ENCODE measurements at places on chromosomes 11 and 22. TPM values are rescaled to one million over a fixed set of nuclear protein-coding genes. Genes with fewer than 3 reads are reported as not detected.
A peak's percentile ranks its signal among the peaks of the same experiment; 100 is the strongest.

PRG2 gene
- 1.6 TPM for total RNA-seq

TEX12 gene
- total RNA-seq, result not detected

CASP5 gene
- not detected for total RNA-seq

SLCO2B1 gene
- total RNA-seq, result 327 TPM

GRCh38 chr11:27451244-27451965, 21.2 kb downstream of the LGR4 start:
- no peak for DNase-seq

DNA sequence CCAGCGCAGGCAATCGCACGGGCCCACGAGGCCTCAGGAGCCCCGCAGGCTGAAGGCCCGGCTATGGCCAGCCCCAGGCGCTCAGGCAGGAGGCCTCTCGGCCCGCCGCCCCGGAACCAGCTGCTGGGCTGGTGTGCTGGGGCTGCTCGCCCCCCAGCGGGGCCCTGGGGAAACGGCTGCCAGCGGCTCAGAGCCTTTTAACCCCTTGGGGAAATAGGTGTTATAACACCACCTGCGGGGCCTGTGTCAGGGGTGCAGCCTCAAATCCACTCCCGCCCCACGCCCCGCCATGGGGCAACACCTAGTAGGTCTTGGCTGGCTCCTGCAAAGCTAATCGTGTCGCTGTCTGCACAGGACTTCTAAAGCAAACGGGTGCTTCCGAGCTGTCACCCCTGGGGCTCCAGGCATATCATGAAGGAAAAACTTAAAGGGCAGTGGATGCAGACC, 237.4 kb downstream of the TTC28 start:
- peak; percentile 85 for DNase-seq

DNA sequence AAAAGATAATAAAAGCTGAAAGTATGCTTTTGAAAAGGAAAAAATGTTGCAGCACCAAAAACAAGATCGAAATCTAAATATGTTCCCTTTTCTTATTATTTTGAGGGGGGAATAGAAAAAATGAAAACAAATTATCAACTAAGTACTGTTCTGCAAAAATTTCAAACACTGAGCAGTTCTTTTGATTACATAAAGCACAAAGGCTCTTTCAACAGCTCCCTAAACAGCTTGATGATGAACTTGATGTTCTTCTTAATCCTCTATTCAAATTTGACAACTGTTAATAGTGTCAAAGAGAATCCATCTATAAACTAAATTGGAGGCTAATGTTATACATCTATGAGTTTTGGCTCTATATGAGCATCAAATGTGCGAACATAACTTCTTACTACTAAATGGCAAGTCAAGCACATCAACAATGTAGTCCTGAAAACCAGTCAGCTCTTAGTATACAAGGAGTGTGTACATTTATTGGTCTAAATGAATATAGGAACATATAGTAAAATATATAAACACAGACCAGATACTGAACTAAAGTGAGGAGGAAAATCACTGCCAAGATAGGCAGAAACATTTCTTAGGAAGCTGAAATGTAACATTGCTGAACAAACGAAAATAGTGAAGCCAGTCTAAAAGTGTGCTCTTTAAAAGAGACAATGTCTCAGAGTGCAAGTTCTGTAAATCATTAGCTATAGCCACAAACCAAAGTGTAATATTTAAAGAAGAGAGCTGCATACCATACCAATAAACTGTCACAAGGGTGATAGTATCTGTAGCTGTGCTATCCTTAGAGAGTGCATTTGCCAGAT, 94.3 kb downstream of the SOX6 start:
- DNase-seq, result no peak

GRCh38 chr11:73991471-73992006, 8.9 kb upstream of the UCP2 start:
- no peak for DNase-seq

GRCh38 chr11:88377646-88378045, 40.1 kb upstream of the CTSC start:
- no peak for DNase-seq

DNA sequence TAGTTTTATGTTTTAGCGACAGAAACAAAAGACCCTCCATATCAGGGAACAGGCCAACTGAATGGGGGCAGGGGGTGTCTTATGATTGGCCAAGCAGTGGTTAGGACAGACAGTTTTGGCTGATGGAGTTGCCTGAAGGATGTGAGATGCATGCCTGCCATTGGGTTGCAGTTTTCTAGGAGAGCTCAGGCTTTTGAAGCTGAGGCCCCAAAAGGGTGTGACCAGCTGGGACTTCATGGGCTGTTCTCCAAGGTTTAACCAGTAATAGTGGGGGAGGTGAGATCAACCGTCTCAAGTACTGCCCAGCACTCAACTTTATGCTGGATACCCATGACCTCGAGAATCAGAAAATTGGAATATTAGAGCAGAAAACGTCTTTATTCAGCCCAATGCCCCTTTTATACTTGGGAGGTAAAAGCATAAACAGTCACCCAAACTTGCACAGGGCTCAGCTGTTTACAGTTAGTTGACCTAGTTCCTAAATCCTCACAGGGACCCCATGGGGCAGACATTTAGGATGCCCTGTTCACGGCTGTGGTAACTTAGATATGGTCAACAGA, 13.5 kb downstream of the DTX4 start:
- DNase-seq, result no peak

DNA sequence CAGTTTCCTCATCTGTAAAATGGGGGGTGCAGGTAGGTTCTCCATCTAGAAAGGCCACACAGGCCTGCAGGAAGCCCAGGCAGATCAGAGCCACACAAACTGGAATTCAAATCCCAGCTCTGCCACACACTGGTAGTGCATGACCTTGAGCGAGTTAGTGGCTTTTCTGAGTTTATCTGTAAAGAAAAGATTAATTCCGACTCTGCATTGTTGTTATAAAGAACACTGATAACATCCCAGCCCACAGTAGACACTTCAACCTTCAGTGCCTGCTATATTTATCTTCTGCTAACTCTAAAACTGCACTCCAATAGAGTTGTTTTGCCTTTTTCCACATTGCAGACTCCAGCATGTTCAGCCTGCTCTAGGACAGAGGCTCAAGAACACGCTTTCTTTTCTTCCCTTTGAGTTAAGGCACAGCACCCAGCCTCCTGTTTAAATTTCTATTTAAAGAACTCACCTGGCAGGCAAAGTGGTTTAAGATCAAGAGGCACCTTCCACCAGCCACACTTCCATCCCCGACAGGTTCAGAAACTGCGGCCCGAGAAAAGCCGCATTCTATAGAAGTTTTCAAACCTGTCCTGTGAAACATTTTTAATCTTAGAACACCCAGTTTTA, 133.9 kb downstream of the PLEKHA7 start:
- DNase-seq, result no peak

DNA sequence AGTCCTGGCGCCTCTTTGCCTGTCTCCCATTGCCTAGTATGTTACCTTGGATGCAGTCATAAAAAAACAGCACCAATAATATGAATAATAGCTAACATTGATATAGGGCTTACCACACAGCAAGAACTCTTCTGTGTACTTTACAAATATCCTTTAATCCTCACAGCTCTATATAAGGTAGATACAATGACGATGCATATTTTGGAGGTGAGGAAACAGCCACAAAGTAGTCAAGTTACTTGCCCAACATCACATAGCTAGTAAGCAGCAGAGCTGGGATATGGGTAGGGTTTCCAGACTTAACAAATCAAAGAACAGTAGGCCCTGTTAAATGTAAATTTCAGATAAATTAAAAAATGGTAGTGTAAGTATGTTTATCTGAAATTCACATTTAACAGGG, 128.8 kb downstream of the ST3GAL4 start:
- no peak for DNase-seq

GRCh38 chr22:42676059-42676607, 26.9 kb upstream of the CYB5R3 start:
- no peak for DNase-seq

DNA sequence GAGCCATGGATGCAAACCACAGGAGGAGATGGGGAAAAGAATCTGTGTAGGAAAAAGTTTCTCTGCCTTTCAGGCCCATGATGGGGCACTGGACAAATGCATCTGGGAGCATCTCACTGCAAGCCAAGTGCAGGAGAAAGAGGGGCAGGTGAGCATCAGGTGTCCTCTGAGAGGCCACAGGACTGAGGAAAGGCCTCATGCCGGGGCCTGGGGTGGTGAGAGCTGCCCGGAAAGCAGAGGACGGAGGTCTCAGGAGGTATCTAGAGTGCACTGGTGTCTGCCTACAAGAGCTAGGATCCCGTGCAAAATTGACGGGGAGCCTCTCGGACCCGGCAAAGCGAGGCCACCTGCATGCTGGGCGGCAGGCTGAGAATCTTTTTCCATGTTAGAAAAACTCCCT, 73.9 kb downstream of the CTTN start:
- DNase-seq, result no peak

DNA sequence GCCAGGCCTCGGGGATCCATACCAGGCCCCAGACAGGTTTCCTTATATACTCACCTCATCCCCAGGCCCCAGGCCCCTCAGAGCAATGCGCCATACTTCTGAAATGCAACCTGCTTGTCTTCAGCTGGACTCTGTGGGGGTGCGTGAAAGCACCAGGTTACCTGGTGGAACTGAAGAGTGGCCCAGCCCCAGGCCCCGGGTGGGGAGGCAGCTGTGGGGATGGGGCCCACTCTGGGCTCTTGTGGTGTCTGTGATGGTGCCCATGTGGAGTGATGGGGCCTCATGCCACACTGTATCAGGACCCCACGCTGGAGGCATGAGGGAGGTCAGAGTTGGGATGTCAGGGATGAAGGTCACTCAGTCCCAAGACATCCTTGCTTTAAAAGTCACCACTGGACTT, 999.0 kb downstream of the BRD1 start:
- no peak for DNase-seq

GRCh38 chr11:73312851-73313327, 4.8 kb downstream of the ARHGEF17 start:
- DNase-seq, result no peak

DNA sequence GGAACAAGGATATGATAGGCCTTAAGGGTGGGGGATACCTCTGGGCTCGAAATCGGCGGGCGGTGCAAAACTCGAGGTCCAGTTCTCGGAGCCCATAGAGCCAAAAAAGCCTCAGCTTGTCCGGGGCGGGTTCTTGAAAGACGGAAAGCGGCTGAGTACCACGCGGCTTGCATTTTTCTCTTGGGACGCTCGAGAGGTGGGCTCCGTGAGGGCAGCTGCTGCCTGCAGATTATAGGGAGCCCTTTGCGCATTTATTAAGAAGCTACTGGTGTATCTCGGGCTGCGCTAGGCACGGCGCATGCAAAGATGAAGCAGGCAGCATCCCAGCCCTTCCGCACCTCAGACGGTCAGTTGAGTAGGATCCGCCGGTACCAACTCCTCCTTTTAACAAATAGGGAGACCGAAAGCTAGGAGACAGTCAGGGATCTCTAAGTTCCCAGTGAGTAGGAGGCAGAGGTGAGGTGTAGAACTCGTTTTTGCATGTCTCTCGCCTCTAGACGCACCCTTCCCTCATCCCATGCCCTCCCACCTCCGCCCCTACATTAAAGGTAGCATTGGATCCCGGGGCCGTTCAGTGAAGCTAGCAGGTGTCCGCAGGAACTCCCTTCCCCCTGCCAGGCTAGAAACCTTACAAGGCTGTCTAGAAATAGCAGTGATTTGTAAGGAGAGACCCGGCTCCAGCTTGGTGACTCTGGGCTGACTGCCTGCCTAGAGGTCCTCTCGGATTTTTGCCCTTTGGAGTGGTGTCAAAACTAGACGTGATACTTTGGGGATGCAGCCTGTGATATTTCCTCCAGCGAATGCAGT, 768 bp downstream of the LDHA start:
- DNase-seq, result no peak

- peak; percentile 100 for DNase-seq
Observed at GRCh38 chr22:24555165-24556039, at the start of gene SNRPD3. Gene SNRPD3, plus strand, starts transcription at chr22:24555999. Its CDS starts 1,676 bp downstream, at chr22:24557675.

DNA sequence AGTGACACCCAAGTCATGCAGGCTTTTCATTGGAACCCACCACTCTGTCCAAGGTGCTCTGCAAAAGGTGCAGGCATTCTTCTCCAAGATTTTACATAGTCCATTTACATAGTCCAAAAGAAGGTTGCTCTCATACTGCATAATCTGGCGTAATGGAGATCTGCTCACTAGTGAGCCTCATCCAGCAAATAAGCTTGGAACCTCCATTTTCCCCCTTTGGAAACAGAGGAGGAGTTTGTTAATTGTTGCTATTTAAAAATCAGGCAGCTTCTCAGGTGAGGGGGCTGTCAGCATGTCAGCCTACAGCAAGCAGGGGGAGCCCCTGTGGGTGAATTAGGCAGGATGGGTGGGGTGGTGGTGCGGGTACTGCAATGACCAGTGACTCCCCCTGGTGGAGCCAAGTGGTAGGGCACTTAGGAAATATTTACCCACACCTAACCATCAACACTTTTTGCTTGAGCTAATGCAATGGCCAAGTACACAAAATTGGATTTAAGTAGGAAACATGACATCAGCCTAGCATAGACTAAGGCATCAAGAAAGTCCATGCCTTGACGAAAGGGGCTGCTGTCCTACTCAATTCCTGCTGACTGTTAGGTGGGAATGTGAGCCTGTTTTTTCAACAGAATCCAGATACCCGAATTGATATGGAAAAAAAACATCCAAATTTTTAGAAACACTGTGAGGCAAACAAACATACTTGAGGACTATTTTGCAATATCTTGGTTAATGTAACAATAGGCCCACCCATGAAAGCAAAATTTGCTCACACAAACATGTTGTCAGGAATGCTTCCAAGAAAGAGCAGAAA, 64.5 kb downstream of the AMBRA1 start:
- DNase-seq, result peak; percentile 57

GRCh38 chr11:24588081-24588480, 91.2 kb downstream of the LUZP2 start:
- DNase-seq, result no peak

DNA sequence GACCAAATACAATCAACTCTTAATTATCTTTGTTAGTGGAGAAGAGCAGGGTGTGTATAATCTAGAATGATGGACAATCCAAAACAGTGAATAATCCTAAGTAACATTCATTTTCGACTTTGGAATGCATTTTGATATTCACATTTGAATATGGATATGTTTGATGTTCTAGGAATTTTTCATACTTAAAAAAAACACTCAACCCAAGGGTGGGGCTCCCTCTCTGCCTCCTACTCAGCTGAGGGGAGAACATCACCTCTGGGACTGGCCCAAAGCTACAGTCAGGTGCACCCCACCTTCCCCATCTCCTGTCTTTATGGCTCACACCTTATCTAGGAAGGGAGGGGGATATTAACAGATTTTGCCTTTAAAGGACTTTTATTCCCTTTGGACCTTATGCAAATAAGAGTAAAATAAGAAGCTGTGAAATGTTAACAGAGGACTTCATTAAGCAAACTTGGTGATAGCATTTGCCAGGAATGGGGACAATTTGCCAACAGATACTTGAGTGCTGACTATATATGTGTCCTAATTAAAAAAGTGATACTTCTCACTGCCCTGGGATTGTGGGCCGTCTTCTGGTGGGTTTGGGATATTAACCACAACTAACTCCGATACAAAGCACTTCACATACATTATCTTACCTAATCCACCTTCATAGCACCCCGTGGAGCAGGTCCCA, 187.0 kb downstream of the ST3GAL4 start:
- DNase-seq, result no peak

Data from left lobe of liver (tissue), 2 donors.